Upper lobe of left lung (tissue), 6 donors: ENCODE measurements at places on chromosomes 5 and 9. TPM values are rescaled to one million over a fixed set of nuclear protein-coding genes. Genes with fewer than 3 reads are reported as not detected.
A peak's percentile ranks its signal among the peaks of the same experiment; 100 is the strongest.

The PFN3 gene
- total RNA-seq, result not detected

The SLC2A8 gene
- 7.0 TPM for total RNA-seq

DNA sequence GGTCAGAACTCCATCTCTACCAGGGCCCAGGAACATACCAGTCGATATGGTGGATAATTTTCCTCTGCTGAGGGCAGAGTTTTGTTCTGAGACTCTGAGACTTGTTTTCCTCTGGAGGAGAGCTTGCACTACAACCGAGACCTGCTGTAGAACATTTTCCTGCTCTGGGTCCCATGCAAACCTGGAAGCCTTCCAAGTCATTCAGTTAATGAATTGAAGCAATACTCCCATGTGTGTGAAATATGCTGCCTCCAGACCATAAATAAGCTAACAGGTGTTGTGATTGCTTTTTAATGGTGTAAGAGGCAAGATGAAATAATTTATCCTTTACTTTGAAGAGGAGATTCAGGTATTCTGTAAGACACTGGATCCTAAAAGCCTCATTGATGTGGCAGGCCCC is 372.8 kb downstream of the TMEM167A start:
- no peak for DNase-seq
- no peak overlapping the region for H3K4me3 ChIP-seq
- H3K27me3 ChIP-seq, result no peaks in the 10 kb centered on the region
- H3K27ac ChIP-seq, result no peak overlapping the region
- H3K4me1 ChIP-seq, result no peaks in the 10 kb centered on the region
- H3K36me3 ChIP-seq, result no peaks in the 10 kb centered on the region

The SHC3 gene
- total RNA-seq, result 11.0 TPM

The SERF1A gene
- 6.2 TPM for total RNA-seq

DNA sequence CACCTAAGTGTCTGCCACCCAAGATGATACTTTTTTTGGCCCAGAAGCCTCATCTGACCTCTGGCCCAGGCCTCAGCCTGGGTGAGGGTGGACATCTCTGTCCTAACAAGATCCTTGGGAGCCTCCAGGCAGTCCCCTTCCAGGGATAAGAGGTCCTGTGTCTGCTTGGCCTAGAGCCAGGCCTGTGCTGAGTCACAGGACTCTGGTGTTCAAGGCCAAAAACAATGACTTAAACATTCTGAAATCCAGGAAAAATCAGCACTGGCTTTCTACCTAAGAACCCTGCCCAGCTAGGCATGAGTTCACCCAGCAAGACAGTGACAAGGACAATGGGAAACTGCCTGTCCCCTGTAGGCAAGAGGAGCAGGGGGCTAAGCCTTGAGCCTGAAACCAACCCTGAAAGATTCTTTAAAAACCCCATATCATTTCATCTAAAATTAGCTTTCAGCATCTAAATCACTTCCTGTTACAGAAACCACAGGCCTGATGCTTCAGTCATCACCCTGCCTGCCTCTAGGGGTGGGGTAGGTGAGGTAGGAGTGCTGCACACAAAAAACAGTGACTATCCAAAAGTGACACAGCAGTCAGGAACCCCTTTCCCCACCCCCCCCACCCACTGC is 29.9 kb downstream of the CSF2 start:
- no peaks in the 10 kb centered on the region for H3K36me3 ChIP-seq
- H3K27me3 ChIP-seq, result no peaks in the 10 kb centered on the region
- no peak overlapping the region for H3K4me3 ChIP-seq
- peak overlapping the region; percentile 77 for H3K27ac ChIP-seq
- peaks cover 23% of the 10 kb centered on the region for H3K4me1 ChIP-seq

GRCh38 chr9:80867731-80868130 is 821.6 kb downstream of the TLE1 start:
- DNase-seq, result no peak
- no peak overlapping the region for H3K27ac ChIP-seq
- no peaks in the 10 kb centered on the region for H3K4me1 ChIP-seq
- H3K36me3 ChIP-seq, result no peaks in the 10 kb centered on the region
- no peak overlapping the region for H3K4me3 ChIP-seq
